Stimulated activated memory B cell treated with anti-CD40 and anti-IgM and Interleukin-4, amounts not matched to agents 10 μg/mL and 1 μg/mL and 100 μg/mL, for 72 hours (primary cell): ENCODE measurements at places on chromosomes 16 and 17.

GRCh38 chr17:13931800-13932460 is 137.4 kb upstream of the COX10 start:
- ATAC-seq, result peak; percentile 92

- peak; percentile 76 for ATAC-seq
These were observed 38.2 kb downstream of the HOXB1 start for GRCh38 chr17:48492401-48493298.

DNA sequence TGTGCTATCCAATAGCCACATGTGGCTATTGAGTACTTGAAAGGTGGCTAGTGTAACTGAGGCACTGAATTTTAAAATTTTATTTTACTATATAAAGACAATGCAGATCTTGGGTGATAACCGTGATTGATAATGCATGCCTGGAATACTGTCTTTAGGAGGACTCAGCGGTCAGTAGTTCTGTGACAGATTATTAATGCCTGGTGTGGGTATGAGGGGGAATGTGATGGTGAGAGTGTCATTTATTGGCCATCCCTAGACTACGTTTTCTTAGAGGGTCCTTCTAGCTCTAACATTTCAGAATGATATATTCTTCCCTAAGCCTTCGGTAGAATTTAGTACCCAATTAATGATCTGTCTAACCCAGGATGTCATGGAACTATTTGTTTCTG is 157.6 kb downstream of the CPPED1 start:
- no peak for ATAC-seq

GRCh38 chr16:19213885-19214284 is 45.8 kb downstream of the SYT17 start:
- no peak for ATAC-seq
